ENCODE measurements at places on chromosomes 6 and 20.
A peak's percentile ranks its signal among the peaks of the same experiment; 100 is the strongest.

DNA sequence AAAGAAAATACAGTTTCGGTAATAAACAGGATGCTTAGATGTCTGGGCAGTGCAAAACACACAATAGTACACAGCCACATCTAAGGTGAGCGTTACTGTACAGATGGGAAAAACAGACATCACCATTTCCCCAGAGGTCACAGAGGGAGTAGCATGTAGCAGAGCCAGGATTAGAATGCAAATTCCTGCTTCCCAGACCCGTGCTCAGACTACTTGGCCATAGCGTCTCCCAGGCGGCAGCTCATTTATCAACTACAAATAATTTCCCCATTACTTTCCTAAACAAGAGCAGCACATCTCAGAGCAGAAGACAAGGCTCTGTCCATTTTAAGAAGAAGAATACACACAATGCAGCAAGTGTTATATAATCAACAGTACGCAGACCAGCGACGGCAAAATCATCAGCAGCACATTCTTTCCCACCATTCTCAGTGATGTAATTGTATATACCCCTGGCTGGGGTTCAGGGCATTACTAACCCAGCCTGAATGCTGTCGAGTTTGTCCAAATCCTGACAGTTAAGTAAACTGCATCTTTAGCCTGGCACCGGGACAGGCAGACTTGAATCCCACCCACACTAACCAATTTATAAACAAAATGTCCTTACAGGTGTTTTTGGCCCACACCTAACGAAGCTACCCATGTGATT, 61.9 kb downstream of the CNKSR3 start:
- peak; percentile 86 for DNase-seq

DNA sequence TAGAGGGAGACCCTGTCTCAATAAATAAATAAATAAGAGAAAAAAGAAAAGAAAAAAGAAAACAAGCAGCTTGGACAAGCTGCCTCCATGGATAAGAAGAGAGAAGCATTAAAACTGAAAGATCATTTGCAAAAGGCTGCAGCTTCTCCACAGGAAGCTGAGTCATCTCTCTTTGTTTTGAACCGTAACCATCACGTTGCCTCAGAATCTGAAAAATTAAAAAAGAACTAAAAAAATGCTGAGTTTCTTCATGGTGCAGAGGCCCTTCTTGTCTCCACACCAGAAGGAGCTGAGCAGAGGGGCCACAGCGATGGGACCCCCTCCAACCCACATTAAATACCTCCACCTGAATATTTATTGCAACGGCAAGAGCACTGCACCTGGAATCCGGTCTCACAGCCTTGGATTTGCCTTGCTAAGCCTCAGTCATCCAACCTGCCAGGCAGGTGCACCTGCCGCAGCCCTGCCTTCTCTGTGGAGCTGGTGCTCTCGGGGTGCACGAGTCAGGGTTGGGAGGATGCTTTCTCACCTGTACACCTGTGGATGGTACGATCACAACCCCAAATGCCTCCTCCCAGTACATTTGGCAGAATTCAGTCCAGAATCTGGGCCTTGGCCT, 28.1 kb downstream of the TOX2 start:
- DNase-seq, result peak; percentile 84

- DNase-seq, result peak; percentile 45
Observed at GRCh38 chr6:33746036-33746600, 587 bp downstream of the IP6K3 start.

DNA sequence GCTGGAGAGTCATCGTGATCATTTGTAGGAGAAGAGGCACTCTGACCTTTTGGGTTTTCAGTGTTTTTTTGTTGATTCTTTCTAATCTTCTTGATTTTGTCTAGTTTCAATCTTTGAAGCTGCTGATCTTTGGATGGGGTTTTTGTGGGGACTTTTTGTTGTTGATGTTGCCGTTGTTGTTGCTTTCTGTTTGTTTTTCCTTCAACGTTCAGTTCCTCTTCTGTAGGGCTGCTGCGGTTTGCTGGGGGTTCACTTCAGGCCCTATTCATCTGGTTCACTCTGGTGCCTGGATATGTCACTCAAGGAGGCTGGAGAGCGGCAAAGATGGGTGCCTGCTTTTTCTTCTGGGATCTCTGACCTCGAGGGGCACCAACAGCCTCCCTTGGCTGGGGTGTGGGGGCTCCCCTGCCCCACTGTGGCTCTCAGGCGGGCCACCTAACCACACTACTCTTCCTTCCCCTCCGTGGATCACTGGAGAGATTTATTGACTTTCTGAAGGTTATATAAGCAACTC, 21.5 kb upstream of the TMEM244 start:
- no peak for DNase-seq

All from astrocyte of the spinal cord (primary cell).